ENCODE measurements at places on chromosomes 4 and X.

GRCh38 chr4:100422894-100423293 lies 94.9 kb downstream of the EMCN start:
- no peak for DNase-seq

DNA sequence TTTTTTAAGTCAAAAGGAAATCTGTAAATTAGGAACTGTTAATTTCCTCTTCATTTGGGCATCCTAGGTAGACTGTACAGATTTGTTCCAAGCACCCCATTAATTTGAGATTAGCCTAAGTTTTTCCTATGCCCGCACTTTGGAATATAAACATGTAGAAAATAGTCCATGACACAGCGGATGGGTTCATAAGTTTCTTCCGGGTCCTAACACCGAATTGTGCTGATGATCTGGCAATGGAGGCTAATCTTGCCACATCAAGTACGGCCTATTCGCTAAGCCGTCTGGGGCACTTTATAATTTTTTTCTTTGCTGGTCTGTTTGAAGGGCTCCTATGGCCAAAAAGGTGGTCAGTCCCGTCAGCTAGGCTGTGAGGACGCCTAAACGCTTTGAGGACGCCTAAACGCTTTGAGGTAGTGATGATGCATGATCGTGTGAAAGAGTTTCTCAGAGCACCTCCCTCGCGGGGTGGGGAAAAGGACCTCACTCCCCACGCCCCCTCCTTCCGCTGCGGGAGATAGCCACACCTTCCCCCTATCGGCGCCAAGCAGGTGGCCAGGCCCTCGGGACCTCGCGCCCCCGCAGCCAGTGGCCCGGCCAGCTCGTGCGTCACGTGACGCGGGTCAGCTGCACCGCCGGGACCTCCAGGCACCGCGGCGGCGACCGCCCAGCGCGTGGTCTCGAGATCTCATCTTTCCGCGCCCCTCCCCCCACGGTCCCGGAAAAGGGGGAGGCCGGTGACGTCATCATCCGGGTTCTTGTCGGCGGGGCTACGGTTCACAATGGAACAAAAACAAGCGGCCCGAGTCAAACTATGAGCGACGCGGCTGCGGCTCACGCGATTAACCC lies 977 bp upstream of the USP9X start:
- DNase-seq, result peak; percentile 82

GRCh38 chr4:44522761-44523445 lies 74.3 kb upstream of the KCTD8 start:
- DNase-seq, result no peak

DNA sequence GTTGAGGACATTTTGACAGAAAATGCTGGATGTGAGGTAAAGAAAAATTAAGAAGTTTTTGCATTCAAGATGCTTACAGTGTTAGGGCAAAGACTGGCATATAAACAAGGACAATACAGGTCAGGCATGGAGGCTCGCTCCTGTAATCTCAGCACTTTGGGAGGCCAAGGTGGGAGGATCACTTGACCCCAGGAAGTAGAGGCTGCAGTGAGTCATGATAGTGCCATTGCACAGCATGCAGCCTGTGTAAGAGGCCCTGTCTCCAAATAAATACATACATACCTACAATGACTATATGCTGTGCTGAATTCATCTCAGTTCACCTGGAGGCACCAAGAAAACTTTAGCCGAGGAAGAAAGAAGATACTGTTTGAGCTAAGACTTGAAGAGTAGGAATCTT lies 2.3 kb downstream of the MAGT1 start:
- DNase-seq, result no peak

- no peak for DNase-seq
Measured at GRCh38 chr4:112927544-112927943, 121.9 kb upstream of the ANK2 start.

DNA sequence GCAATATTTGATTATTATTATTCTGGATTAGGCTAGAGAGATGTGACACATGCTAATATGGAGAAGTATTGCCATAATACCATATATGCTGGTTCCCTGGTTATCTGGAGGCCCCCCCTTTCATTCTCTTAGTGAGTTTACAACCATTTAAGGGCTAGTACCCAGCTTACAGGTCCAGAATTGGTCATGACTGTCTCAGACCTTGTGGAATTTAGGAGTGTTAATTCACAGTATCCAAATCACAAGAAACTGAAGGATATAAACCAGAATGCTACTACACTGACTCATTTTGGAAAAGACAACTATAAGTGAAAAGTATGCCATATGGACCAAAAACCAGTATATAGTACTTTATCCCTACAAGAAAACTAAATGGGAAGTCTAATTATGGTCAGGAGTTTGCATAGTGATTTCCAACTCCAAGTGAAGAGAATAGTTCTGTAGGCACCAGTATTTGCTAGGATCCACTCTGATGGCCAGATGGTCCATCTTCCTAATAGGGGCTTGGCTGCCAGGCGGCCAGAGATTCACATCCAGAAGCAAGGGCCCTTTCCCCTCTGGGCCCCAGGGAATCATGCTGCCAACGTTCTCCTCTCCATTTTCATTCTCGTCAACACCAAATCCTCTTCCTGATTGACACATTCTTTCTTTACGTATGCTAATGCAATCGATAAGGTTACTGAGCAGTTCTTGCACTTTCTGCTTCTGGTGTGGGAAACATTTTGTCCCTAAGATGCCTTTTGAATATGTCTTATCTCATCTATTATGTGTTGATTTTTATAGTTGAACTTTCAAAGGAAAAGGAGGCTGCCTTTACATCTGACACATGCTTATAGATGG lies 123.6 kb downstream of the SHROOM3 start:
- no peak for DNase-seq

DNA sequence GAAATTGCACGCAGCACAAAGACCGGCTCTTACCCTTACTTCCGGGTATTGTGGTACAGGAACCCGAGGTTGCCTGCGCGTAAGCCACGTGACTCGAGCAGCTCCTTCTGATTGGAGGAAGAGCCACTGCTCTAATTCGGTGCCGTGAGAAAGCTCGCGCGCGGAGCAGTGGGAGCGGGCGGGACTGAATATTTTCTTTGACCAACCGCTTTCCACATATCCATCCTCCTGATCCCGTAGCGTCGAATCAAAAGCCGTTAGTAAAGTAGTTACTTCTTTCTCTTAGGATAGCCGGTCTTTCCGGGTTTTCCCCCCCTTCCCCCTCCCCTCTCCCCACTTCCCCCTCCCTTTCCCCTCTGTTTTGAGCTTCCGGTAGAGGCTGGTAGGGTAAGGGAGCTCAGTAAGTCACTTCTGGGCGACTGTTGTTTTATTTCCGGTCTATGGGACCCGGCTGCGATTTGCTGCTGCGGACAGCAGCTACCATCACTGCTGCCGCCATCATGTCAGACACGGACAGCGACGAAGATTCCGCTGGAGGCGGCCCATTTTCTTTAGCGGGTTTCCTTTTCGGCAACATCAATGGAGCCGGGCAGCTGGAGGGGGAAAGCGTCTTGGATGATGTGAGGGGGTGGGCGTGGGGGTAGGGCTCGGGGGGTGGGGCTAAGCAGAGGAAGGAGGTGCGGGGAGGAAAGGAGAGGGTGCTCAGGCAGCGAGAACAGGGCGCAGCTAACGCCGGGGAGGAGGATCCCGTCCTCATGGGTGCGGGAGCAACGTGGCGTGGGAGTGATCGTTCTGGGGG lies at the start of gene TAF1:
TAF1 (plus strand) TSS at position 483 of the 799 bp plus-strand sequence; CDS start at position 501, 18 bp downstream.
- DNase-seq, result peak; percentile 94

GRCh38 chr4:186979961-186980745 lies 256.5 kb upstream of the FAT1 start:
- DNase-seq, result no peak

DNA sequence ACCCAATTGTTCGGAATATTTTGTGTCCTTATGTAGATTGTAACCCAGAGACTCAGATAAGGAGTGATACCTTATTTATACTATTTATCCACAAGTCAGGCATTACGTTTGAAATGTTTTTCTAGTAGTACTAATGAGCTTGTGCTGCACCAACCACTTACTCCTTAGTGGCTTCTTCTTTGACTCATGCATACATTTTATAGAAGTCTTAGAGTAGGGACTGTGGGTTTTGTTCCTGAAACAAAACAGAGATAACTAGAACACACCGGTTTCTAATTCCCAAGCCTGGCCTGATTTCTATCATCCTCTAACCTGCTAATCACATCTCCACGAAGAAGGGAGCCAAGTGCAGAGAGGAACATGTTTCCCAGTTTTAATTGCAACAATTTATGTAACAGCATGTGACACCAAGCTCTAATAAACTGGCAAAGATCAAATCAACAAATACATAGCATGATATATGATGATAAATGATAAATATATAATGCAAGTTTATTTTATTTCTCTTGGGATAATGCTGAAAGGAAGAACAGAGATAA lies 32.3 kb downstream of the MGARP start:
- DNase-seq, result no peak

- DNase-seq, result no peak
Measured at GRCh38 chr4:110678517-110679227, 55.8 kb upstream of the PITX2 start.

DNA sequence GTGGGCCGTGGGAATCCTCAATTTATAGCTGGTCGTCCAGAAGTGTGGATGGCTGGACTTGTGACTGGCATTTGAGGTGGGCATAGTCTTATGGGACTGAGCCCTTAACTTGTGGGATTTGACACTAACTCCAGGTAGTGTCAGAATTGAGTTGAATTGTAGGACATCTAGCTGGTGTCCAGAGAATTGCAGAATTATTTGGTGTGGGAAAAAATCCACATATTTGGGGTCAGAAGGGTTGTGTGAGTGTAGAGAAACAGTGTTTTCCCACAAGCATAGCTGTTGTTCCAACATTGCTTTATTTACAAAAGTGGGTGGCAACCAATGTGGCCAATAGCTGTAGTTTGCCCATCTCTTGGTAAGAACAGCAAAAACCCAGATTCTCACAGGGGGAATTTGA lies 91.3 kb downstream of the MOSPD2 start:
- DNase-seq, result no peak

DNA sequence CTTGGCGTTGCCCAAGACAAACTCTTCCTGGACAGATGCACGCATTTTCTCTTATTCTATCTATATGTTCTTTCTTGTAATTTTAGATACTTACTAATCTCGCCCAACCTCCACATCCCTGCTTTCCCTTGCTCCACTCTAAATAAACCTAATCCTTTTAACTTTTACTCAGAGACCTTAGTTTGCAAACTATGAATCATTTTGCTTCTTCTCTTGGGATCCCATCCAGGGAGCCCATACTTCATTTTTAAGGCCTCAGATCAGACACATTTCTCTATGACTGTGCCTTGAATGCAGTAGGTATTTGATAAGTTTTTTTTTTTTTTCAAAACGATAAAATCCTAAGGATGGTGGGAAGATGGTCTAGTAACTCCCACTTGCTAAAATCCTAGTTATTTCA lies 353.8 kb upstream of the HAND2 start:
- no peak for DNase-seq

- DNase-seq, result no peak
Measured at GRCh38 chr4:154160519-154161301, 330.9 kb downstream of the DCHS2 start.
